Stimulated activated CD4-positive, alpha-beta T cell treated with anti-CD3 and anti-CD28 coated beads, TNF-alpha, amount 100 ng/mL, for 1 hour (primary cell): ENCODE measurements at places on chromosomes 4 and X.

- no peak for DNase-seq
These were observed 43.6 kb upstream of the UCP1 start for GRCh38 chr4:140612357-140612756.

DNA sequence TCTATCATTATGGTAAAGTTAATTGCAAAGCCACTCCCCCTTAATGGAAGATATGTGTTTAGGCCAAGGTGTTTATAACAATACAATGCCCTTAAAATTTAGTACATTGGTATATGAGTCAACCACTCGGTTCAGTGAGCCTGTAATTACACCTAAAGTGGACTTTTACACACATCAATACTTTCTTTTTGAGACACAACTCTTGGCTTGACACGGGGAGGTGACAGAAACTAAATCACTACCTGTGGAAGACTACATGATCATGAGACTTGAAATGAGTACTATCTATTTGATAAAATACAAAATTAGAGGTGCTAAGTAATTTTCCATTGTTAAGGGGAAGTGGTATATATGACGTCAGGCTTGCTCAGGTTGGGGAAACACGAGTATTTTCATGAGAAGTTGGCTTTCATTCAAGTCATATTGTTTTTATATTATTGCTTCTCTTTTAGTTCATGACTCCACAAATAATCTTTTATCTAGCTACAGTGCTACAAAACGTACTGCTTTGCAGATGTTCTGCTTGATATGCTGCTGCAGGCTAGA is 918.3 kb downstream of the ARAP2 start:
- DNase-seq: no peak

DNA sequence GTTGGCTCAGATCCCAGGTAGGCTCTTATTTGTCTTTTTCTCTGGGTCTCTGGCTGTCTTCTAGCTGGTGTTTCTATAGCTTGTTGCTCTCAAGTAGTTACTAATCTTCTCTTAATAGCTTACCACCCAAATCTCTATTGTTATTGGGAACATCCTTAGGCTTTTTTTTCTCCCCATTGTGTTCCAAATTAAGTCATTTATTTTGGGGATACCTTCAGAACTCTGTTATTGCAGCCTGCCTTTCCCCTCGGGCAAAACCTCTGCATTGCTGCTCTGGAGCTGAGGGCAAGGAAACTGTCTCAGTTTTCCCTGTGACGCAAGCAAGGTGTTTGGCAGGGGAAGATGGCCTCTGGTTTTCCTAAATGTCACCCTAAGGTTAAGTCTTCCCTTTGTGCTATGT is 338.1 kb upstream of the ZCCHC13 start:
- no peak for DNase-seq

DNA sequence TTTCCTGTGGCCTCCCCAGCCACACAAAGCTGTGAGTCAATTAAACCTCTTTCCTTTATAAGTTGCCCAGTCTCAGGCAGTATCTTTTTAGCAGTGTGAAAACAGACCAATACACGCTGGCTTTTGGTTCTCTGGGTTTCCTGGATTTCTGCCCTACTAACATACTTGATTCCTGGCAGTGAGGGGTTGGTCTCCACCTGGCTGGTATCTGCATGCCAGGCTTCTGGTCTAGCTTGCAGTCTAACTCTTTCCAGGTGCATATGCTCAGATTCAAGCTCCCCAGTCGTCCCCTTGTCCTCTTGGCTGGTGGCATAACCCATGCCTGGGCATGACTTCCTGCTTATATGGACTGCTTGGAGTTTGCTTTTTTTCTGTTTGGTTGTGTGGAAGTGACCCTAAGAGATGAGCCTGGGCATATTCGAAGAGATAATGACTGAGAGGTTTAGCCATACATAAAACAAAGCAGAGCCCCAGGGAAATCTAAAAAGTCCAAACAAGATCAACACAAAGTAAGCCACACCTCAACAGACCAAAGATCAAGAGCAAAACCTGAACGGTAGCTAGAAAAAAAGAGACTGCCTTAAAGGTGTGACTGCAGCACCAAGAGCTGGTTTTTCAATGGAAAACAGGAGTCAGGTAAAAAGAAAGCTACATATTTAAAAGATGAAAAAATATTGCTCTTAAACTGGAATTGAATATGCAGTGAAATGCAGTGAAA is 102.1 kb upstream of the STS start:
- DNase-seq: no peak

- DNase-seq: no peak
These were observed 23.1 kb downstream of the MAGEA8 start for GRCh38 chrX:149903889-149904748.

- no peak for DNase-seq
These were observed 632.6 kb upstream of the DIAPH2 start for GRCh38 chrX:96052078-96052477.
